SW480 (cell line): ENCODE measurements at places on chromosomes 7 and 10.

DNA sequence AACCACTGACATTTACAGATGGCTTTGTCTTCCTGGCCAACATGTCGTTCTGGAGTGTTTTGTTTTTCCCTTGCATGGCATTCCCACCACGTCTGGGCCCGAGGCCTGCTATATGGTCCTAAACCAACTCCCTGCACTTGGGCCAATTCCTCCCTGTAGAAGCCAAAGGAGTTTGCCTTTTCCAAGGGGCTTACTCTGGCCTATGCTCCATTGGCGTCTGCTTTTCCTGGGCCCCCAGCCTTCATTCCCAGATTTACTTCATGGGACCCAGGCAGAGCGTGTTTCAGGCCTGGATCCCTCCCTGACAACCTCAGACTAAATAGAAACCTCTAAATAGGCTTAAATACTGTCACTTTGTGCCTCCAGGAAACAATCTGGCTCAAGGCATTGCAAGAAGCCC is 60.7 kb downstream of the MINDY4 start:
- no peak for DNase-seq

GRCh38 chr7:100191775-100192174 is 14.1 kb downstream of the STAG3 start:
- no peak for DNase-seq

DNA sequence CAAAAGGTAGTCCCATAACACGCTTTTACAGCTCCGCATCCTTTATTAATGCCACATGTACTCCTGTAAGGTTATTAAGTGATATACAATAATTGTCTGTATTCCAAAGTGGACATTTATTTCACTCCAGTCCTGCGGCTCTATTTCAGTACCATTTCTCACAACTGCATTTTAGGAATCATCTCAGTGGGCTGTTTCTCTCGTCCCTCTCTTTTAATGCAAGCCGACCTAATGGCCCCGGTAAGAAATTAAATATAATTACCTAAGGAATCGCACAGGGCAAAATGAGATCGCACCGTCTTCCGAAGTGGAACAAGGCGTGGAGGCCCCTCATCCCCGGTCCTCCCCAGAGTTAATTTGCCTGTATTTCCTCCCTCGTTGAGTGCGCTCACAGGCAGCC is 216.5 kb downstream of the RAB11FIP2 start:
- DNase-seq: no peak

GRCh38 chr7:157863176-157863575 is 526.4 kb downstream of the DNAJB6 start:
- no peak for DNase-seq

GRCh38 chr7:24916463-24917040 is 63.4 kb downstream of the OSBPL3 start:
- no peak for DNase-seq

GRCh38 chr10:126421756-126422256 is 33.5 kb upstream of the ADAM12 start:
- peak; percentile 92 for DNase-seq

GRCh38 chr7:21850531-21851285 is 95.0 kb downstream of the CDCA7L start:
- no peak for DNase-seq

- DNase-seq: peak; percentile 25
Observed at GRCh38 chr10:103592186-103593021, 98.9 kb downstream of the NEURL1 start.

DNA sequence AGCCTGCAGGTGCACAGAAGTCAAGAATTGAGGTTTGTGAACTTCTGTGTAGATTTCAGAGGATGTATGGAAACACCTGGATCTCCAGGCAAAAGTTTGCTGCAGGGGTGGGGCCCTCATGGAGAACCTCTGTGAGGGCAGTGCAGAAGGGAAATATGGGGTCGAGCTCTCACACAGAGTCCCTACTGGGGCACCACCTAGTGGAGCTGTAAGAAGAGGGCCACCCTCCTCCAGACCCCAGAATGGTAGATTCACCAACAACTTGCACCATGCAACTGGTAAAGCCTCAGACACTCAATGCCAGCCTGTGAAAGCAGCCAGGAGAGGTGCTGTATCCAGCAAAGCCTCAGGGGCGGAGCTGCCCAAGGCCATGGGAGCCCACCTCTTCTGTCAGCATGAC is 205.8 kb downstream of the CCSER2 start:
- DNase-seq: no peak

- no peak for DNase-seq
Observed at GRCh38 chr7:23347682-23348180, 48.6 kb downstream of the MALSU1 start.

DNA sequence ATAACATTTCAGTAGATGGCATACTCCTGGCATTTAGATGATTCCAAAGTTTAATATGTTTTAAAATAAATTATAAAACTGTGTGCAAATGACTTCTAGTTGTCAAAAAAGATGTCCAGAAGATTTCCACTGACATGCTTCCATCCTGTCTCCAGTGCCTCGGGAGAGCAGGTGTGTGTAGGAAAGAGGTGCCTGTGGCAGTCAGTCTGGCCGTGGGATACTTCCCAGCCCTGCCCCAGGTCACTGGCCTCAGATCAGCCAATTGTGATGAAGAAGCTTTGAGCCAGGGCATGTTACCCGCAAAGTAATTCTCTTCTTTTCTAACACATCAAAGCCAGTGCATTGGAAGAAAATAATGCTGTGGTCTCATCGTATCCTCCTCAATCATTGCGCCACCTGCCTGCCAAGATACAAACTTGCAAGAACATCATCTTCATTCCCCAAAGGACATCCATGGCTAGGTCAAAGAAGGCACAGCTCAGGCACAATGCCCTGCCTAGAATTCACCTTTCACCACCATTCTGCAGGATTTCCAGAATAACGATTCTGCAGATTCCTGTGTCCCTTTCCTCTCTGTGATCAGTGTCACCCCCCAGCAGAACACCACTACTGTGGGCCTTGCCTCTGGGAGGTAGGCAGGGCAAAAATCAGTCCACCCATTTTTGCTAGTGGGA is 6.3 kb upstream of the KCNMA1 start:
- DNase-seq: peak; percentile 63

- DNase-seq: no peak
Observed at GRCh38 chr10:12045596-12045995, 3.0 kb upstream of the UPF2 start.

- DNase-seq: peak; percentile 56
Observed at GRCh38 chr10:76432016-76433012, 1000.9 kb downstream of the LRMDA start.

DNA sequence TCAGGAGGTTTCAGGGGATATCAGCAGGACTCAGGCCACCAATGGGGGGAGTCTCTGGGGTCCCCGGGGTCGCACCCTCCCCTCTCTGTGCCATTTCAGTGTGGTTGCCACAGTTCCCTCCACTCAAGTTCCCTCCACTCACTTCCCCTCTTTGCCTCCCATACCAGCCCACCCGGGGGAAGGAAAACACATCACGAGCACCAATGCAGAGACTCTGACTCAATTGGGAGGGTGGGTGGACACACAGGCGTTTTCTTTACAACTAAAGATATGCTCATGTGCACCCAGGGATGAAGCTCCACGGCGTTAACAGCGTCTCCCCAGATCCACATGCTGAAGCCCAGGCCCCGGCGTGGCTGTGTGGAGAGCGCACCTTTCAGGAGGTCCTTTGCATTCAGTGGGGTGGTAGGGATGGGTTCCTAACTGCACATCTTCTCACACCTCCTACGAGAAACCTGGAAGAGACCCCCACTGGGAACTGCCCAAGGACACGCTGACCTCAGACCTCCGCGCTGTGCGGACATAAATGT is 254.1 kb downstream of the ZMYND11 start:
- no peak for DNase-seq

GRCh38 chr10:6888434-6888833 is 308.4 kb upstream of the PRKCQ start:
- DNase-seq: no peak

DNA sequence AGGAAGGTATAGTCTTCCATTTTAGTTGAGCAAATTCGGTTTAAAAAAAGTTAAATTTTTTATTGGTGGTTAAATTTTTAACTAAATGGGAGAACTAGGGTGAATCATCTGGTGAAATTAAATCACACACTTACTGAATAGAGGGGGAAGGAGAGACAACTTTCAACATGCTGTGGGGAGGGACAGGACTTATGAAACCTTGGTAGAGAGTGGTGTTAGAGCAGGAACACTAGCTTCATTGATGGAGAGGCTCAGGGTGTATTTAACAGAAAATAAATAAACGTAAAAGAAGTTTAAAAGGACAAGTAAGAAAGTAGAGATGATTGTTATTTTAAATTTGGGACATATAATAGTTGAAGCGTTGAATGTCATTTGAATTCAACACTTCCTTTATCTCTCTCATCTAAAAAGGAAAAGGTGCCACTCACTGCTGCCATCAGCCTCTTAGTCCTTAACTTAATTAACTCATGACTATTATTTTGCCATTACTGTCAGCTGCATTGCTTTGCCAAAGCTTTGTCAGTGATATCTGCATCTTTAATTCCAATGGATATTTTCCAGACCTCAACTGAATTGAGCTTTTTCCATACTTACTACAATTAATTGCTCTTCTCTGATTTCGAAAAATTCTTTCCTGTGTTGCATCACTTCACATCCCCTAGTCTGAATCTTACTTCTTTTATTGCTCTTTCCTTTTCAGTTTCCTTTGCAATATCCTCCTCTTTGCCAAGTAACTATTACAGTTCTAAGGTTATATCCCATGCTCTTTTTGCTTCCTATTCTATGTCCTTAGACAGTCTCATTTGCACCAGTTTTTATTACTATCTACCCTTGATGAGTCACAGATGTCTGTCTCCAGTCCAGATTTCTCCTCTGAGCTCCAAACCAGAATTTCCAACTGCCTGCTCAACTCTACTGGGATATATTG is 71.7 kb downstream of the GNAT3 start:
- DNase-seq: no peak

DNA sequence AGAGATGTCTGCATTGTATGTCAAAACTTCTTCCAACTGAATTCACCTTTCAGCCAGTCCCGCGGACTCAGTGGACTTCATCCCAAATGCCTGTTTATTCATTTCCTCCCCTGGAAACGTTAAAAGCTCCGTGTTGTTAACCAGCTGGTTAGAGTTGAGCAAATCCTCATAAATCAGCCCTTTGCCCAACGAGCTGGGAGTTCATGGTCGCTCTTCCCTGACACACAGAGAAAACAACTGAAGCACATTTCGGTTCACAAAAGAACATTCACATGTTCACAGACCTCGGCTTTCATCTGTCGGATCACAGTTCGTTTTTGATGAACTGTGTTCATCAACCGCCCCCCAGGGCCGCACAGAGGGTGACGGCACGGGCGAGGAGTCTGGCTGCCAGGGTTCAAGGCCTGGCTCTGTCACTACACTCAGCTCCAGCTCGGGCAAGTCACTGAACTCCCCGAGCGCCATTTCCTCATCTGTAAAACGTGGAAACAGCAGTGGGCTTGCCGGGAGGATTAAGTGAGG is 62.6 kb downstream of the GLI3 start:
- no peak for DNase-seq

DNA sequence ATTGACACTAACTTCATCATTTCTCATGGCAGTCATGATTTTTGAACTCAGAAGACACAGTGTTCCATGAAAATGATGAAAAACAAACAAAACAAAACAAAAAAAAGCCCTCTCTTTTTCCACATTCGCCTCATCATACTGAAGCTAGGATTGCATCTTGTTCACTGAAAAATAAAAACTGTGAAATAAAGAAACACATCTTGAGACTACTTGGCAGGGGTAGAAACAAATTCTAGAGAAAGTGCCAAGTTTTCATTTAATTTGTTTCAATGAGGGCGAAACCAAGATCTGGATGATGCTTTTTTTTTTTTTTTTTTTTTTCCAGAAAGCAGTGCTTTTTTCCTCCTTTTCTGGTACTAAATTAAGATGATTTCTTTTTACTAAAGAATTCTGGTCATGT is 350.4 kb upstream of the ETV1 start:
- DNase-seq: no peak

DNA sequence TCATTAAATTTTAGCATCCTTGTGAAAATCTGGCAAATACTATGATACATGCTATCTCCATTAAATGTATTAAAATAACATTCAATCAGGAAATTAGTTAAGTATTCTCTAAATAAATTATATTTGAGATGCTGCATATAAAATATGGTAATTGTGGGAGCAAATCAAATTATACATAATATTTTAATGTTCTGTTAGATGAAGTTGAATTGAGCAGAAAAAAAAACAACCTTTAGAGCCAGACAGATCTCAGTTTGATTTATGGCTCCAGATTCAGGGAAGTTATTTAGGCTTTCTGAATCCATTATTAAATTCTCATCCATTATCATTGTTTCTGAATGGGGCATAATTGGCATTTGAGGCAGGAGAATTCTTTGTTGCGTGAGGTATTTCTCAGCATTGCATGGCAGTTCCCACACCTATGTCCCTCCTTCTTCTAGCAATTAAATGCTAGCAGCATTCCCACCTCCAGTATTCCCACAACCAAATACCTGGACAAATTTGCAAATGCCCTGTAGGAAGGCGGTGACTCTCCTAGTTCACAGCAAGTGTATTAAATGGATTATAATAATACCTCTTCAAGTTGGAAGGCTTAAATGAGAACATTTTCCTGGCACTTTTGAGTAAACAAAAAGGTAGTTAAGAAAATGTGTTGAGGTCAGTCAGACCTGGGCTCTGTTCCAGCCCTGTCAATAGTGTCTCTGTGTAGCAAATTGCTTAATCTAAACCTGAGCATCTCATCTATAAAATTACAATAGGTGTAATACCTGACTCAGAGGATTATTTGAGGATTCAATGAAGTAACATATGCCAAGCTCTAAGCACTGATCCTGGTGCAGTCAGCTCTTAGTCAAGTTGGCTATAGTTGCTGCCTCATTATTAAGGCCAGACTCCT is 108.9 kb downstream of the RNLS start:
- no peak for DNase-seq

- no peak for DNase-seq
Observed at GRCh38 chr7:128309124-128309523, 34.6 kb downstream of the RBM28 start.

DNA sequence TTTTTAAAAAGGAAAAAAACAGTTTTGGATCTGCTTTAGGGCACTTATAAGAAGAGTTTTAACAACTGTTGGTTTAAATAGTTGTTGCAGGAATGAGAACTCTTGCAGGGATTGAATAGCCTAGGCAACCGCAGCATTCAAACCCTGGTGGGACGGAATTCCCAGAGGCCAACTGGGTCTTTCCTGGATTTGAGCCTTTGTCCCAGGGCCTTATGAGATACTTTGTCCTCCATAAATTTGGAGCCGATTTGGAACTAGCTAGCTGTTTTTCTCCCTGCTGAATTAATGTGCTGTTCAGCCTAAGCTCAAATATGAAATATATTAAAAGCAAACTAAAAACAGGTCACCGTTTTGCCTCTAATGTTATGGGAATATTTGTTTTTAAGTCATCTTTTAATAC is 109.6 kb downstream of the LRMDA start:
- DNase-seq: no peak

GRCh38 chr10:109593682-109594081 is 329.6 kb downstream of the XPNPEP1 start:
- no peak for DNase-seq

- no peak for DNase-seq
Observed at GRCh38 chr10:113285305-113285704, 267.5 kb upstream of the HABP2 start.

GRCh38 chr10:45144326-45145070 is 143.8 kb downstream of the ZNF22 start:
- DNase-seq: no peak

GRCh38 chr10:62186999-62187675 is 81.5 kb downstream of the RTKN2 start:
- no peak for DNase-seq

- DNase-seq: peak; percentile 33
Observed at GRCh38 chr7:29839302-29839701, 33.0 kb downstream of the WIPF3 start.

- DNase-seq: no peak
Observed at GRCh38 chr10:50512743-50513416, 110.9 kb downstream of the SGMS1 start.
